NCI-H226 (cell line): ENCODE measurements at places on chromosomes 4 and X.

DNA sequence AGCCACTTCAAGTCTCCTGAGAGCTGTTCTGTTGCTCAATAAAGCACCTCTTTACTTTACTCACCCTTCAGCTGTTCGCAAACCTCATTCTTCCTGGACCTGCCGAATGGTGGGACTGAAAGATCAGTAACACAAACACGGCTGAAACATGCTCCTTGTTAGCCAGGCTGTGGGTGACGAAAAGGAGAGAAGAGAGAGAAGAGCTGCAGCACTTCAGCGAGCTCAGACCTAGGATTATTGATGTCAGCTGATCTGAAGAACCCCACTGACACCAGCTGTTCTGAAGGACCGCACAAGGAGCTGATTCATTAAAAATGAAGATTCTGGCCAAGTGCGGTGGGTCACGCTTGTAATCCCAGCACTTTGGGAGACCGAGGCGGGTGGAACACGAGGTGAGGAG, 2020.0 kb upstream of the ADGRL3 start:
- DNase-seq, result no peak

GRCh38 chrX:148542481-148543255, 42.3 kb downstream of the AFF2 start:
- DNase-seq, result no peak

DNA sequence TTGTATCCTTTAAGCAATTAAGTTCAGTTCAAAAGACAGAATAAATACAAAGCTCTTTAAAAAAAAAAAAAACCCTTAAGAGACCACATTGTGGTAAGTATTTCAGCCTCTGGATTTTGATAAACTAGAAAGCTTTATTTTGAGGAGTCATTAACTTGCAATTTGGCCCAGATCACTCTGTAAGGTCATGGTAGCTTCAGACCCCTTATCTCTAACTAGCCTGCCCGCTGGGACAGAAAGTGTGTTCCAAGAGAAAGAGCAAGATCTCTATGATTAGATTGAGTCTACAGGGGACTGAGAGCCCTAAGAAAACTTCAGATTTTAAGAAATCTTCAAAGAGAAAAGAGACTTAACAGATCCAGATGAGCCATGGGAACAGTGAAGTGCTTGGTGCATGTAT, 45.6 kb downstream of the GALNT7 start:
- DNase-seq, result no peak

GRCh38 chr4:7910263-7910896, 29.3 kb downstream of the AFAP1 start:
- peak; percentile 39 for DNase-seq

GRCh38 chr4:31995943-31996901, 1276.1 kb downstream of the PCDH7 start:
- no peak for DNase-seq

DNA sequence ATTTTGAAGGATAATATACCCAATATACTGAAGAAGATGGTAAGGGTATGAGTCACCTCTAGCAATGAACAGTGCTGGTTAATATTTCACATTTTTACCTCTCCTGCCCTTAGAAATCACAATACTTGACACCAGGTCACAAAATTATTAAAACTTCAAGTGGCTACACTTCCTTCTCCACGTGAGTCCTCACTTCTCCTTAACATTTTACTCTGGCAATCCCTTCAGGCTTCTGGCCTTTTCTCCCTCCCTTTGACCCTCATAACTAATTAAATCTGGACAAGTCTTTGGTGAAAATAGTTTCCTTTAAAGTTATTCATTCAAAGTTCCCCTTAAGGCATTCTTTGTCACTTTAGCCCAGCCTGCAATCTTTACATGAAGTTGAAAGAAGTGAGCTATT, 190.4 kb downstream of the UNC5C start:
- no peak for DNase-seq

- no peak for DNase-seq
Measured at GRCh38 chr4:128924951-128925350, 115.5 kb downstream of the JADE1 start.

GRCh38 chr4:1615786-1616556, 68.1 kb downstream of the FAM53A start:
- no peak for DNase-seq

GRCh38 chrX:113512700-113513395, 672.2 kb upstream of the AMOT start:
- DNase-seq, result peak; percentile 78

GRCh38 chr4:152161676-152162330, 374.1 kb downstream of the FBXW7 start:
- no peak for DNase-seq

- DNase-seq, result peak; percentile 12
Measured at GRCh38 chrX:141469469-141469868, 115.1 kb downstream of the SPANXA1 start.

DNA sequence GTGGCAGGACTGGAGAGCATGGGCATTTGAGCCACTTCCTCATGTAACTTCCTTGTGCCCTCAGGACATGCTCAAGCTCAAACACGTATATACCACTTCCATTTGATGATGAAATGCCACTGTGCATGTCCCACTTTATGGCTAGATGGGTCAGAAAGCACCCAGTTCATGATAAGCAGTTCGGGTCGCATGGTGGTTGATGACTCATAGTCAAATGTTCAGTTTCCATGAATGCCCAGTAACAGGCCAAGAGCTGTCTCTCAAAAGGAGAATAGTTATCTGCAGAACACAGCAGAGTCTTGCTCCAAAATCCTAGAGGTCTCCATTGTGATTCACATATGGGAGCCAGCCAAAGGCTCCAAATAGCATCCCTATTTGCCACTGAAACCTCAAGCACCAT, 48.9 kb upstream of the SPIN3 start:
- no peak for DNase-seq

DNA sequence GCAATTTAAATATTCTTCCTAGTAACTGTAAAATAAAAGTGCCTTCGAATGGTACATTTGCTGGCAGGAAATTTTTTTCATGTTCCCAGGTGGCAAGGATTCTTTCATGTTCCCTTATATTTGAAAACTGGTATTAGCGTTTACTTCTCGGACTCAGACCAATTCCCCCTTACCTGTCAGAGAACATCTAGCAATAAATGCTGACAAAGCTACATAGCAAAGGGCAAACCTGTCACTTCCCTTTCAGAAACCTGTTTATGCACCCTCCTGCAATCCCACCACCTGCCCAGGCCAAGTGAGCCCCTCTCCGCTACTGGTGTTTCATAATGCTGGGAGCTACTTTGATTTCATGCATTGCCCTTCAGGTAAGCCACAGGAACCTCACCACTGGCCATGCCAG, 98.2 kb downstream of the HPRT1 start:
- no peak for DNase-seq

GRCh38 chr4:184250795-184251669, 33.4 kb upstream of the ENPP6 start:
- peak; percentile 21 for DNase-seq
